ENCODE measurements at places on chromosomes 13 and 19. TPM values are rescaled to one million over a fixed set of nuclear protein-coding genes. Genes with fewer than 3 reads are reported as not detected.

- no peak for DNase-seq
These were observed 41.0 kb downstream of the VWA8 start for GRCh38 chr13:41919741-41920487.

- DNase-seq, result no peak
These were observed 71.9 kb downstream of the CDK8 start for GRCh38 chr13:26325876-26326275.

Gene CBY2
- 0.67 TPM for total RNA-seq

DNA sequence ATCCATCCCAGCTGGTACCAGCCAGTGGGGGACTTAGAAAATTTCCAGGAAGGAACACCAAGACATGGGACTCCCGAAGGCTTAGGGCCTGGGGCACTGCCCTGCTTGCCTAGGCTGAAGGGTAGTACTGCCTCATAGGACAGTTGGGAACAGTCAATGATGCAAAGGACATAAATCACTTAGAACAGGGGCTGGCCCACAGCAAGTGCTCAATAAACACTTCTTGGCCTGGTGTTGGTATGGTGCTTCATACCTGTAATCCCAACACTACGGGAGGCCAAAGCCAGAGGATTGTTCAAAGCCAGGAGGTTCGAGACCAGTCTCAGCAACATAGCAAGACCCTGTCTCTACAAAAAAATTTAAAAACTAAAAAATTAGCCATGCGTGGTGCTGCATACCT lies 5.8 kb downstream of the KEAP1 start:
- DNase-seq, result no peak

- no peak for DNase-seq
These were observed 625.6 kb downstream of the DCT start for GRCh38 chr13:93853912-93854311.

GRCh38 chr19:35317464-35318043 lies 11.4 kb upstream of the CD22 start:
- DNase-seq, result no peak

- DNase-seq, result no peak
These were observed 14.8 kb downstream of the EPSTI1 start for GRCh38 chr13:42977219-42977659.

GRCh38 chr19:10132905-10133304 lies 13.2 kb upstream of the EIF3G start:
- DNase-seq, result no peak

Gene ZIC2
- total RNA-seq, result 1.3 TPM

Gene MEIS3
- 16.2 TPM for total RNA-seq

Gene APOC4
- total RNA-seq, result not detected

Gene CLEC11A
- total RNA-seq, result 1.1 TPM

- DNase-seq, result no peak
These were observed 95.4 kb downstream of the CYSLTR2 start for GRCh38 chr13:48749144-48749543.

- no peak for DNase-seq
These were observed 675.9 kb downstream of the UQCRFS1 start for GRCh38 chr19:28537079-28537478.

Gene ZNF491
- 0.56 TPM for total RNA-seq

- peak; percentile 41 for DNase-seq
These were observed 4.5 kb upstream of the PRKD2 start for GRCh38 chr19:46721269-46722003.

Data from Caco-2 (cell line).